ENCODE measurements at places on chromosomes 16 and 17.

GRCh38 chr17:29931231-29931932, 1.4 kb upstream of the SSH2 start:
- peak; percentile 88 for DNase-seq

- no peak for DNase-seq
Measured at GRCh38 chr17:28425206-28425605, 19.2 kb upstream of the SLC46A1 start.

GRCh38 chr17:36030956-36031355, 13.2 kb upstream of the CCL23 start:
- no peak for DNase-seq

DNA sequence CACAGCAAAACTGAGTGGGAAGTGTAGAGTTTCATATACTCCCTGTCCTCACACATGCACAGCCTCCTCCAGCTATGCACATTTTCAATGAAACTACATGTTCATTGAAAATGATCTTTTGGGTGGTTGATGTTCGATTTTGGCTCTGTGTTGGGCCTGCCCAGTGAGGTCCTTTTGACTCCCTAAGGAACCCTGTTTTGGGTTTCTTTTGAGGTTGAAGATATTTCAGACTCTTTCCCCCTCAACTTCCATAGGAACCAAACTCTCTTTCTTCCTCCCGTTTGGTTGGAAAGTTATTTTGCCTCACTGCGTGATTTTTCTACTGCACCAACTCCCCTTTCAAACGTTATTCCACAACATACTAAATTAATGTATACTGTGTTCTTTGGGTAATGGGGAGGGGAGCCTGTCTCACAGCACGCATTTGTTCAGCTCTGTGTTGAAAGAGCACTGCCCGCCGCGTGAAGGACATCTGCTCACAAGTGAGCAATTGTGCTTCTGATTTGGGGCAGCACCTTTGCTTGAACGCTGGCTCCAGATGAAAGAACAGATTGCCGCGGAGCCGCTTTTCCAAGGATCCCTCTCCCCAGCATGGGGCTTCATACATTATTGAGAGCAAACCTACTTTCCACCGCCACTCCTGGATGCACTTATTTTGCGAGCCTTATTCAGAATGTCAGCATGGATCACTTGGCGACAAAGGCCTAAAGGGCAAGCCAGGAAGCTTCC, 385.9 kb downstream of the WWOX start:
- DNase-seq, result no peak

- DNase-seq, result no peak
Measured at GRCh38 chr17:70422862-70423261, 253.5 kb downstream of the KCNJ2 start.

DNA sequence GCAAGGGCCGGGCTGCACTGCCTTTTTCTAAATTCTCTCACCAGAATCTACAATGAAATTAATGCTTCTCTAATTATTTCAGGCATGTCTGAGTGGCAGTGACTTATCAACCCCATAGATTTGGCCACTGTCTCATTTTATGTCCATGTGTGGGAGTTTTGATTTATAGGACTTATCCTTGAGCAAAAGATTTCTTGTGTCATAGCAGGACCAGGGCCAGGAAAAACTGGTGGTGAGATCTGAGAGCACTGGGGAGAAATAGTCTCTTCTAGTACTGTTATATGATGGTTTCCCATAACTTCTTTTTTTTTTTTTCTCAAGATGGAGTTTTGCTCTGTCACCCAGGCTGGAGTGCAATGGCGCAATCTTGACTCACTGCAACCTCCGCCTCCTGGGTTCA, 1.5 kb upstream of the KRT23 start:
- no peak for DNase-seq

DNA sequence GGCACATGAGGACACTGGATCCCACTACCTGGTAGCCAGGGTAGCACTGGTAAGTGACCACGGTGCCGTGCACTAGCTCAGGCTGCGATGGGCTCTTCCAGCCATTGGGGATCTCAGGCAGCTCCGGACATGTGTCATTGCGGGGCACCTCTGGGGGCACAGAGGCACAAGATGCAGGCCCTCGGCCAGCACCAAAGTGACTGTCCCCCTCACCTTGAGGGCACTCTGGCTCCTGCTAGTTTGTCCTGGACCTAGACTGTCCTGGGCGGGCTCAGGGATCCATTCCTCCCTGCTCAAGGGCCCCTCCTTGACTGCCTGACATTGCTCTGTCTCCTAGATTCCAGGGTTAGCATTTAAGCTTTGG, 6.7 kb upstream of the PHF12 start:
- no peak for DNase-seq

DNA sequence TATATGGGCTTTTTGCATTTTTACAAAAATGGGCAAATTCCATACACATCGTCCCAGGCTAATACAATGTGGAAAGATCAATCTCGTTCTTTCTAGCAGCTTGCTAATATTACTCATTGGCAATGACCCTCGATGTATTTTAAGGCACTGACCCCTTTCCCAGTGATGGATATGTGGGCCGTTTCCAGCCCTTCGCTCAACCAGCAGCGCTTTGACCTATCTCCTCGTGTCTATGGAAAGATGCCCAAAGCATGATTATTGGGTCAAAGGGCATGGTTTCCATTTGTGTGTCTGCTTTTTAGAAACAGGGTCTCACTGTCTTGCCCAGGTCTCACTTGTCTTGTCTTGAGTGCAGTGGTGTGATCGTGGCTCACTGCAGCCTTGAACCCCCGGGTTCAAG, 273.8 kb downstream of the MRTFB start:
- DNase-seq, result no peak

GRCh38 chr16:57815987-57816745, 13.9 kb upstream of the KIFC3 start:
- DNase-seq, result no peak

- no peak for DNase-seq
Measured at GRCh38 chr17:39899215-39899614, 19.2 kb downstream of the GSDMB start.

DNA sequence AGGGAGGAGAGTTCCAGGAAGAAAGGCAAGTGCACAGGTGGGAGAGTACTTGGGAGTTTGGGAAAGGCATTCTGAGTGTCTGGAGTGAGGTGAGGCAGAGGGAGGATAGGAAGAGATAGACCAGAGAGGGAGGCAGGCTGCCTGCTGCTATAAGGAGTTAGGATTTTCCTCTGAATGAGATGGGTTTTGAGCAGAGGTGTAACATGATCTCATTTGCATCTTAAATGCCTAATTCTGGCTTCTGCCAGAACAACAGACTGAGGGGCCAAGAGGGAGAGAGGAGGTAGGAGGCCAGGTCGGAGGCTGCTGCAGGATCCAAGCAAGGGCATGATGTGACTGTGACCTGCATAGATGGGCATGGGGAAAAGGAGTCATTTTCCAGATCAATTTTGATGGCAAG, 31.5 kb upstream of the IRX6 start:
- DNase-seq, result no peak

GRCh38 chr17:76273445-76274111, 8.4 kb downstream of the UBALD2 start:
- no peak for DNase-seq

- DNase-seq, result no peak
Measured at GRCh38 chr16:81003064-81003463, 3.6 kb downstream of the CMC2 start.

- no peak for DNase-seq
Measured at GRCh38 chr17:4511199-4511932, 12.7 kb downstream of the SPNS2 start.

DNA sequence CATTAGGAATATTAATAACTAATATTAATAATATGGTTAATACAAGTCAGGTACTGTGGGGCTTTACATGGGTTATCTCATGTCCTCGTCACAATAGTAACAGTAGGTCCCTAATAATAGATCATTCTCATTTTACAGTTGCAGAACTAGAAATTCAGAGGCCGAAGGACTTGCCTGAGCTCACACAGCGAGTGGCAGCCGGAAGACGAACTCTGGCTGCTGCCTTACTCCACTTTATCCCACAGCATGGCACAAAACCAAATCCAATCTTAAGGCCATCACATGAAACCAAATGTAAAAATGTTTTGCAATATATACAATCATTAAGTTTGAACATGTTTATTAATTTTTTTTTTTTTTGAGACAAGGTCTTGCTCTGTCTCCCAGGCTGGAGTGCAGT, 13.6 kb downstream of the GNA13 start:
- no peak for DNase-seq

DNA sequence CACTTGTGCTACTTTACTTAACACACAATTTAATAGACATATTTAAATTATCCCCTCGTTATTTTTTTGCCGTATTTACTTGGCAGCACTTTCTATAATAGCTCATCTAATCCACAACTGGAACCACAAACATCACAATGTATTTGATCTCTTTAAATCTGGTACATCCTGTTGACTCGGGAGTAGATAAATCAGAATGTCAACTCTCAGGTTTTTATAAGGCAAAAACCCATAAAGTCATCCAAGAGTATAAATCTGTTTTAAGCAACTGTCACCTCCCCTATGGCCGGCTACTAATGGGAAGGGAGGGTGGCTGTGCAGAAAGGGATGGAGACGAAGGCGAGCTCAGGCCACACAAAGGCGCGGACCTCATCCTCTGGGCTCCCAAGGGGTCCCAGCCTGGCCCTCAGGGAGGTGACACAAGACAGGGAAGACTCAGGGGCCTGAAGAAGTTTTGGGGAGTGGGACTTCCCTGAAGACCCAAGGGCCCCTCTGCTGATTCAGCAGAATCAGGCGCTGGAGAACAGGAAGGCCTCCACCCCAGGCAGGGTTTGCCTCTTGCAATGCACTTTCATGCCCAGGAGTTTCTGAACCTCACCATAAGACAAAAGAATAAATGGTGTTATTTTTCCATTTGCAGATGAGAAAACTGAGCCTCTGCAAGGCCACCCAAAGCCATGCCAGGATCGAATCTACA, 122.5 kb downstream of the ZNF423 start:
- no peak for DNase-seq

DNA sequence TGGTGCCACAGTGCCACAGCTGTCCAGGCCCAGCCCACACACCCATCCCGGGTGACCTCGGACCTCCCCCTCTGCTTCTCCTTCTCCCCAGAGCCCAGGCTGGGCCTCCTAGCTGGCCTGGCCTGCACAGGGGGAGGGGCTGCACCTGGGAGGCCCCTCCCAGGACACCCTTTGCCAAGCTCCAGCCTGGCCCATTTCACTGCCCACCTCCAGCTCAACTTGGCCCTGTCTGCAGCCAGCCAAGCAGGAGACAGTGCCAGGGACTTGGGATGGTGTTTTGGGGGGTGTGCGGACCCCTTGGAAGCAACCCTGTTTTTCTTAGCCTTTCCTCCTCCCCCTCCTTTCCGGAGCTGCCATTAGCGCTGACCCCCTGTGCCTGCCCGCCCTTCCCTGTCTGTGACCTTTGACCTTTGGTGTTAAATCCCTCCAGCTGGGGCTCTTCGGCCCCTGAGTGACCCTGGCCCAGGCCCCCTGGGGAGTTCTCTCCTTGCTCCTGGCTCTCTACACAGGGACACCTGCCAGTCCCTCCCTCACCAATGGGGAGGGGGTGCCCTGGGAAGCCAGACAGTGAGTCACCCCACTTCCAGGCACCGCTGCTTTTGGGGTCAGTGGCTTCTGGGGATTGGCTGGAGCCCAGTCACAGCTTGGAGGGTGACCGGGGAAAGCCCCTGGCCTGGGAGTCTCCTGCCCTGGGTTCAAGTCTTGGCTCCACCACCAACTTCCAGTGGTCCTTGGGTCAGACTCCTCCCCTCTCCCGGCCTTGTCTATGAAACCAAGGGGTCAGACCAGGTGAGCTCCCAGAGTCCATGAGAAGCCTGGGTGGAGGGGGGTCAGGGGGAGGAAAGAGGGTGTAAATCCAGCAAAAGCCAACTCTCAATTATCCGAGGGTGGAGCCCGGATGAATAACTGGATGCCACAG, 1.9 kb downstream of the GLIS2 start:
- DNase-seq, result no peak
